ENCODE measurements at places on chromosomes 12 and 14. TPM values are rescaled to one million over a fixed set of nuclear protein-coding genes. Genes with fewer than 3 reads are reported as not detected.

Gene AMDHD1
- polyA plus RNA-seq = 0.47 TPM

Gene TSPAN19
- not detected for polyA plus RNA-seq

Gene IL26
- not detected for polyA plus RNA-seq

Gene ZC2HC1C
- 4.6 TPM for polyA plus RNA-seq

Gene STON2
- 3.0 TPM for polyA plus RNA-seq

- H3K27me3 ChIP-seq = no peaks in the 10 kb centered on the region
- H3K27ac ChIP-seq = no peak overlapping the region
- peaks cover 3% of the 10 kb centered on the region for H3K4me1 ChIP-seq
- H3K36me3 ChIP-seq = no peaks in the 10 kb centered on the region
These were observed 100.5 kb upstream of the LMNTD1 start for GRCh38 chr12:25653487-25654175.

DNA sequence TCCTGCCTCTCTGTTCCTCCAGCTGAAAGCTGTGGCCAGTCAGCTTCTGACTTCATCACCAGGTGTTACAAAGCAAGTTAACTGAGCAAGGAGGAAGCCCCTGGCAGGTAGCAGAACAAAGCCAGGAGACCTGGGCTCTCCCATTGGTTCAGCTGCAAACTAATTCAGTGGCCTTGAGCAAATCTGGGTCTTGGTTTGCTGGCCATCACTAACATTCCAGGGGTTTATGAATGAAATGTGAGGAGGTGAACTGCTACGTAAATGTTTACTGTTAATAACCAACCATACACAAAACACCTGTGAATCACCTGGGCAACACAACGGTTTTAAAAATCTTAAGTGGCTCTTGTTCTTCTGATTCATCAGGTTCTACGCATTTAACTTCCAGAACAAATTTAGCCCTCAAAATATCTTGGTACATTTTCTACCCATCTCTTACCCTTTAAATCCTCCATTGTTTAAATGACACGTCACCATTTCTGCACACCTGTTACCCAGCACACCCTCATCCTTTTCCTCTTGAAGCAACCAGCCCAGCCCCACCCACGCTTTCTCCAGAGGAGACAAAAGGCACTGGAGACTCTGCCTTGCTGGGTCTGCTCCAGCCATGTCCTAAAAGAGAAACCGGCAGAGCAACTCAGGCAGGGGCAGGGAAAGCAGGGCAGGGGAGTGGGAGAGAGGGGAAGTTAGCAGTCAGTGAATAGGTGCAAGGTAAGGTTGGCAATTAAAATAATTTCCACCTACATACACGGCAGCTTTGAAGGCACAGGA lies 49.3 kb upstream of the TSPAN11 start:
- no peaks in the 10 kb centered on the region for H3K36me3 ChIP-seq
- no peak overlapping the region for H3K27ac ChIP-seq
- H3K27me3 ChIP-seq = no peaks in the 10 kb centered on the region
- H3K4me1 ChIP-seq = peaks cover 7% of the 10 kb centered on the region
- DNase-seq = no peak

GRCh38 chr14:105229099-105229655 lies 19.2 kb upstream of the BTBD6 start:
- H3K27me3 ChIP-seq = no peaks in the 10 kb centered on the region
- no peaks in the 10 kb centered on the region for H3K36me3 ChIP-seq
- no peak overlapping the region for H3K4me3 ChIP-seq

DNA sequence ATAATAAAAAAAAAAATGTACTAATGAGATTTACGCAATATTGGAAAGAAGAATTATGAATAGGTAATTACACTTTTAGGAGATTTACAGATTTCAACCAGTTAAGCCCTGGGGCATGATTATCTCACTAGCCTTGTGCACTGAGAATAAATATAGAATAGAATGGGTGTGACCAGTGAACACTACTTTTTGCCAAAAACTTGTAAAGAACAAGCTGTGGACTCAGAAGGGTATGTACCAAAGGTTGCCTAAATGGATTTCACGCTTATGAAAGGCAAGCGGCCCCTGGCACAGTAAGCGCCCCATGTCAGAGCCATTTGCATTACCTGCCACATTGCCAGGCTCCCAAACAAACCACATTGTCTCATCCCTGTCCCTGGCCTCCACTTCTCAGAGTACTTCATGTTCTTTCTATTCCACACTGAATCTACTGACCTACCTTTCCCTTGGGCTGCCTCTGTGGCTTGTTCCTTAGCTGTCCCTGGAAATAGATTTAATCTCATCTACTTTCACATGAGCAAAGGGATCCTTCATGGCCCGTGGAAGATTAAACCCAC lies 170.6 kb upstream of the DIO2 start:
- no peaks in the 10 kb centered on the region for H3K36me3 ChIP-seq
- no peak for DNase-seq
- no peaks in the 10 kb centered on the region for H3K27me3 ChIP-seq
- H3K4me3 ChIP-seq = no peak overlapping the region
- no peaks in the 10 kb centered on the region for H3K4me1 ChIP-seq

DNA sequence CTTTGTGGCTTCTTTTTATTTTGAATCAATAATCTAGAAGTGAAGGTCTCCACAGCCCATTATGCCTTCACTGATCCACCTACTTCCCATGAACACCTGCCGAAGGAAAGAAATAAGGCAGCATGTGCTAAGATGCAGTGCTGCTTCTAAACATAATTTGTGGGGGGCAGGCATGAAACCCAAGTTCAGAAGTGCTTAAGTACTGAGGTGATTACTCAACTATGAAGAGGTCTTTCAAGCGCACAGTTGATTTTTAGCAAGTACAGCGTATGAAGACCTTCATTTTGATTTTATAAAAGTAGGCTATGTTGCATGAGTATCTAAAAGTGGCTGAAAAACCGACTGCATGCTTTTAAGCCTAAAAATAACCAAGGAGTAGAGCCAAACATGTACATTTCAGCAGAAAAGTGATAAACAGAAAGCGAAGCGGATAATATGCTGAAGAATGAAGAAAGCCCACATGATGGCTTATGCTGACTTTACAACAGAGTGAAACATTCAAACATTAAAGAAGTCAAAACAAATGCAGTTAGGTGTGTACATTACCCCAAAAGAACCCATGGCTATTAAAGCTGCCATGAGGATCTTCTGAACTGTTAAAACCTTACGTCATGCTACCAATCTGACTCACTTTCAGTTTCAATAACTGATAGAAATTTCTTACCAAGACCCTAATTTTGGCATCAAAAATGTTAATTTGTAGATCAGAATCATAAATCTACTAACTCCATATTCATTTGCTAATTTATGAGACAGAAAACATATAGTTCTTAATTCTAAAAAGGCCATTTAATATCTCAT lies 29.3 kb downstream of the KICS2 start:
- H3K36me3 ChIP-seq = no peaks in the 10 kb centered on the region
- no peak overlapping the region for H3K4me3 ChIP-seq
- no peak overlapping the region for H3K27ac ChIP-seq
- H3K27me3 ChIP-seq = no peaks in the 10 kb centered on the region
- no peaks in the 10 kb centered on the region for H3K4me1 ChIP-seq
- DNase-seq = no peak

DNA sequence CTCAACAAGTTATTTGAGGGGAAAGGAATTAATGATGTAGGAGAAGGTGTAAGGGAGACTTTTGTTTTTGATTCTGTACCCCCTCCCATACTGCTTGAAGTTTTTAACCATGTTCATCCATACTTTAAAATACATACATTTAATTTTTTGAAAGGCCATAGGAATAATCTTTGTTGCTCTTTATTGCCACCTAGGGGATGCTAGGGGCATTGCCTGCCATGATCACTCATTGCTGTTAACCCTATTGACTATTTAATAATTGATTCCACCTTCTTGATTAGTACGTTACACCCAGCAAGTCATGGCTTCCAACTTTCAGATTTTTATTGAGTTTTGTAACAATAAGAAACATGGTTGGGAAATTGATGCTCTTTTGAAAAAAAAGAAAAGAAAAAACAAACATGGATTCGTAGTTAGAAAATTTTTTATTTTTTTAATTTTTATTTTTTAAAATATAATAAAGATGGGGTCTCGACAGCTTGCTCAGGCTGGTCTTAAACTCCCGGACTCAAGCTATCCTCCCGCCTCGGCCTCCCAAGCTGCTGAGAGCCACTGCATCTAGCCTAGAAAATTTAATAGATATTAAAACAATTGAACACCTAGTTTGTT lies 8.5 kb upstream of the PRKAB1 start:
- no peaks in the 10 kb centered on the region for H3K27me3 ChIP-seq
- no peak for DNase-seq
- no peak overlapping the region for H3K4me3 ChIP-seq
- no peak overlapping the region for H3K27ac ChIP-seq

Data from sigmoid colon (tissue), 7 donors.